ENCODE measurements at places on chromosomes 12 and 14.

DNA sequence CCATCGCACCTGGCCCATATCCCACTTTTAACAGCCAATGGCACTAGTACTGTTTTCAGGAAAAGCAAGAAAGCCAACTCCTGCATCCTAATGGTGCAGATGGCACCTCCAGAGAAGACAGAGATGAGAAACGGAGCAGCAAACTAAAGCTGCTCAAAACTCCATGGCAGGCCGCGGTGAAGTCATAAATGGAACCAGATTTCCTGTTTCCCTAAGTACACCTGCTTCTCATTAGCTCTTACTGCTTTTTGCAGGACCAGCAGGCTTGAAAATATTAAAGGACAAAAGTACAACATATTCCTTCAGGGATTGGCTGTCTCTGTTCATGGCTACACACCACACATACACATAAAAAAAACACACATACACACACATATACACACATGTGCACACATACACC is 36.7 kb upstream of the LGALS3 start:
- DNase-seq: no peak

- DNase-seq: no peak
These were observed 143.5 kb downstream of the TSPAN9 start for GRCh38 chr12:3220382-3221321.

- DNase-seq: no peak
These were observed 3.1 kb downstream of the PKP2 start for GRCh38 chr12:32893458-32893857.

DNA sequence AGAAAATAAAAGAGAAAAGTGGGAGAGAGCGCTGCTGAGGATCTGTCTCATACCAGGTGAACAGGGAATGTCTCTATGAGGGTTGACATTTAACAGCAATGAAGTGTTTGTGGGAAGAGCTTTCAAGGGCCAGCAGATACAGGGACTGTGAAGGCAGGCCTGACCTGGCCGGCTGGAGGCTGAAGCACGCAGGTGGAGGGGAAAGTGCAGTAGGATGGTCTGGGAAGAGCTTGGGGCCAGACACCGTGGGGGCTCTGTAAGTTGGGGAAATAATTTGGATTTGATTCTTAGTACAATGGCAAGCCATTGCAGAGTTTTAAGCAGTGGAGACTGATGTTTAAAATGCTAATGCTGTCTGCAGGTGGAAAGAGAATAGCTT is 23.8 kb upstream of the DHRS2 start:
- DNase-seq: no peak

- DNase-seq: no peak
These were observed 269.9 kb downstream of the ADAMTS20 start for GRCh38 chr12:43282106-43282505.

- DNase-seq: no peak
These were observed 182.7 kb upstream of the LMO3 start for GRCh38 chr12:16788506-16789203.

GRCh38 chr12:103308396-103308795 is 187.4 kb downstream of the C12orf42 start:
- no peak for DNase-seq

DNA sequence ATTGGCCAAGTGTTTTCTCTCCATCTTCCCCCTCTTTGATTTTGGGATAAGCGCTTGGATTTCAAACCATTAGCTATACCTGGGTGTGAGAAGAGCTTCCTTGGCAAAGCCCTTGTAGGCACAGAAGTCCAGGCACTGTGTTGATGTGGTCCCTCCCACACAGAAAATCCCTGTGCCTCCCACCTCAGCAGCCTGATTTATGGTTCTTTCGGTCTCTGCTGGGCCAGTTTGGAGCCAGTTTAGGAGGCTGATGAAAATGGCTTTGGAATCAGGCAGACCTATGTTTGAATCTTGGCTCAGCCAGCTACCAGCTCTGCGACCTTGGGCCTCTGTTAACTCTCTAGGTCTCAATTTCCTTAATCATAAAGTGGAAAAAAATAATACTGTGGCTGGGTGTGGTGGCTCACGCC is 9.6 kb upstream of the IFT81 start:
- DNase-seq: no peak

DNA sequence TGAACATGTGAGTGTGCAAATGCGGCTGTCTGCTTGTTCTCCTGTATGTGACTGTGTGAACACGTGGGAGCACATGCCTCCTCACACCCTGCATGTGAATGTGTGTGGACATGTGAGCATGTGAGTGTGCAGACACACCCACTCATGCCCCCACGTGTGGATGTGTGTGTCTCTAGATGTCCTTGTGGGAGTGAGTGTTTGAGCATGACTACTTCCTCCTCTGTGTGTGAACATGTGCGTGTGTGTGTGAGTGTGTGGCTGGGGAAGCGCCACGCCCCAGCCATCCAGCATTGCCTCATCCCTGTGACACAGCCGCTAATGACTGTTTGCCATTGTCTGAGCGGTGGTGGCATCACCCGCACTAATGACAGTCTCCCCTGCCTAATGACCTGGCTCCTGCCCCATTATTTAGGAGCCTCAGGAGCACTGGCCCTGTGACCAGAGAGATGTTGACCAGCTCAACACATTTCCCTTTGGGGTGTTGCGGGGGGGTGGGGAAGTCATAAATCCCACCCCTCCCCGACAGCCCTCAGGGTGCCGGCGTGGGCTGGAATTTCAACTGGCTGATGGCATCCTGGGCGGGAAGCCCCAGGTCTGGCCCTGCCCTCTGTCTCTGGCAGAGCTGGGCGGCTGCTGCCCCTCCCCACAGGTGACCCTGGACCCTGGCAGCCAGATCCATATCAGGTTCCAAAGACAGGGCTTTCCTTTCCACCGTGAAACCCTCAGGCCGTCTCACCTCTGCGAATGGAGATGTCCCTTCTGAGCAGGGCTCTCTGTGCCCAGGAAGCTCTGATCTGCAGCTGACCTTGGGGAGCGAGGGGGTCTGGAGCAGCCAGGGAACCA is 11.5 kb upstream of the KRT80 start:
- peak; percentile 50 for DNase-seq

DNA sequence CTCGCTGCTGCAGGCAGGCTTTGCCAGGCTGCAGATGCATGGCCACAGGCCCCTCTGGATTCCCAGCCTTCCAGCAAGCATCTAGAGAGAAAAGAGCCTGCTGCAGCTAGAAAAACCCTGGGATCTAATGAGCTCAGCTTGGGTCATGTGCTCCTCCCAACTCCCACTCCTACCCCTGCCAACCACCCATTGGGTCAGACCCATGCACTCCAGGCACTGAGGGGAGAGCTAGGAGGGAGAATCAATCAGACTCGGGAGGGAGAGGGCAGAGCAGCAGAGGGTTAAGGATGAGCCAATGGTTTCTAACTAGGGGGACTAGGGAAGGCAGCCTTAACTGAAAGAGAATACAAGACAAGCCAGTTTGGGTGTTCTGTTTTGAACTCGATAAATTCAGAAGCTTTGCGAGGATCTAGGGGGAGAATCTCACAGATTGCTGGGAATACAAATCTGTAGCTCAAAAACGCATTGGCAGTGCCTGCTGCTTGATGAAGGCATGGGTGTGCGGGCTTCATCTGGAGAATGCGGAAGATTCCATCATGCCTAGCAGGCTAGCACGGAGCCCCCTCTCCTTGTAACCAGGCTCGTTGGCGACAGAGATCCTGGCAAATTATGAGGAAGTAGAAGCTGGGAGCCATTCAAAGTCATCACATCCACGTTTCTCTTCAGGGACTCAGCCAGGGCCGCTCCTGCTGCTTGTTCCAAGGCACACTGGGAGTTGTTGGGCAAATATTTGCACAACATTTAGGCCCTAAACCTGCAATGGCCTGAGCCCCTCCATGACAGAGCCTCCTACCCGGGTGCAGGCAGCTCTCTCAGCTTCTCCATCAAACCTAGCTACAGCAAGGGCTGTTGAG is 56.4 kb downstream of the VCPKMT start:
- DNase-seq: no peak

DNA sequence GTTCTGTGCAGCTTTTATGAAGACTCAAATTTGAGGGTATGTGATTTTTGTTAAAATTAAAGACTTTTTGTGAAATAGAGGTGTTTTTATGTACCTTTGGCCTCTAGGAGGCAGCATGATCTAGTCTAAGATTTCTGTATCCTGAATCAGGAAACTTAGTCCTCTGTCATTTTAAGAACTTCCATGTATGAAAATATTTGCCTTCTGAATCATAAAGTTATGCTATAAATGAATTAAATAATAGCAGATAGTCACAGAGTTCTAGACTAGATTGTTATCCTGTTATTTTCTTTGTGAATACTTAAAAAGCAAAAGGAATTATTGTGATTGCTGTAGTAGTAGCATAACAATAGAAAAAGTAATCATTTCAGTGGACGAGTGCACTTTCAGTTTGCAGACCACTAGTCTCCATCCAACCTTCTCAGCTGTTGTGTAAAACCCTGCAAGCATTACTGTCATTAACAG is 56.3 kb downstream of the FGD4 start:
- DNase-seq: peak; percentile 56

DNA sequence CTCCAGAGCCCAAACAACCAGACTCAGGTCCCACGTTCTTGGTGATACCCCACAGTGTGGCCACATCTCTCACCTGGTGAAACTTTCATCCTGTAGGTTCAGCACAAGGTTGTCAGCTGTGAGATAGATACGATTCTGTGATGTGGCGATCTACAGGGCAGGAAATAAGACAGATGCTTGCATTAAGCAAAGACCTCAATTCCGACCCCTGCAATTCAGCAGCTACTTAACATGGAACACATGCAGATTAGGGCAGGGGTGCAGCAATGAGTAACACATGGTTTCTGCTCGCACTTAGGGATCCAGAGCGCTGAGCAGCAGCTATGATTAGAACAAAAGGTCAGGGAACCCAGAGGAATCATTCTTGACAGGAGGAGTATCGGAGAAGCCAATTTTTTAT is 4.1 kb downstream of the PHB2 start:
- DNase-seq: no peak

- peak; percentile 37 for DNase-seq
These were observed 56.7 kb downstream of the C14orf132 start for GRCh38 chr14:96095581-96096476.

DNA sequence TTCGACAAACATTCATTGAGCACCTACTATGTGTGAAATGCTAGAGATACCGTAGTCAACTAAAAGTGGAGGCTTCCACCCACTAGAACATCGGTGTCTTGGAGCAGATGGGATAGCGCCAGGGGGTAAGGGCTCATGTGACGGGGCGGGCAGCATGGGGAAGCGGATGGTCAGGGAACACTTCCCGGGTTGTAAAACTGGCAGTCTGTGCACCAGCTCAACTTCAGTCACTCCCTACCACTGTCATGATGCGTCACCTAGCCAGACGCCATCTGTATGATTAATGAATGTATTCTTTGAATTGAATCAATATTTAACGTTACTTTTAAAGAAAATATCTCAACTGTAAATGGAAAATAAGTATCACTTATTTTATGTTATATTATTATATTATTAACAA is 93.5 kb downstream of the PIWIL1 start:
- DNase-seq: no peak

Measured in body of pancreas (tissue), 4 donors.